ENCODE measurements at places on chromosomes 3 and 15.

DNA sequence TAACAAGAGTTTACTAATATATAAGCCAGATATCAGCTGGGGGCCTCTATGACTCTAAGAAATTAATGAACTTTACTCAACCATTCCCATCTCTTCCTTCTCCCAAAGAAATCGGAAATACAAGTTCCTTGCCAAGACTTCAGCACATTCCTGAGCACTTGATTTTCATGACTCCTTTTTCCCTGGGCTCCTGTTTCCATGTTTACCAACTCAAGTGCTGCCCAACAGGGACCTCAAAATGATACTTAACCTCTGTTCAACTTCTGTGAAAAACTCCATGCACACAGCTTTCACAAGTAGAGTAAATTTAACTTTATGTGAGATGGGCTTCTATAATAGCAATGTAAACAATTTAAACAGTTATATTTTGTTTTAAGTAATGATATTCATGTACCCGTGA, 315.8 kb upstream of the CDIN1 start:
- DNase-seq = no peak

DNA sequence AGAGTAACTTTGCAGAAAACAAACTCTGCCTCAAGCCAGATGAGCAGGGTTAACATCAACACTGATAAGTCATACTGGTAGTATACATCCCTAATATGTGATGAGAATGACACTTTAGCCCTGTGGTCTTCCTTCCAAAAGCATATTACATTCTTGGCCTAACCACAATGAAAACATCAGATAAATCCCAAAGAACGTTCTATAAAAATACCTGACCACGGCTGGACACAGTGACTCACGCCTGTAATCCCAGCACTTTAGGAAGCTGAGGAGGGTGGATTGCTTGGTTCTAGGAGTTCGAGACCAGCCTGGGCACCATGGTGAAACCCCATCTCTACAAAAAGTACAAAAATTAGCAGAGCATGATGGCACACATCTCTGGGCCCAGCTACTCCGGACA, 4.7 kb downstream of the TMCC1 start:
- DNase-seq = no peak

DNA sequence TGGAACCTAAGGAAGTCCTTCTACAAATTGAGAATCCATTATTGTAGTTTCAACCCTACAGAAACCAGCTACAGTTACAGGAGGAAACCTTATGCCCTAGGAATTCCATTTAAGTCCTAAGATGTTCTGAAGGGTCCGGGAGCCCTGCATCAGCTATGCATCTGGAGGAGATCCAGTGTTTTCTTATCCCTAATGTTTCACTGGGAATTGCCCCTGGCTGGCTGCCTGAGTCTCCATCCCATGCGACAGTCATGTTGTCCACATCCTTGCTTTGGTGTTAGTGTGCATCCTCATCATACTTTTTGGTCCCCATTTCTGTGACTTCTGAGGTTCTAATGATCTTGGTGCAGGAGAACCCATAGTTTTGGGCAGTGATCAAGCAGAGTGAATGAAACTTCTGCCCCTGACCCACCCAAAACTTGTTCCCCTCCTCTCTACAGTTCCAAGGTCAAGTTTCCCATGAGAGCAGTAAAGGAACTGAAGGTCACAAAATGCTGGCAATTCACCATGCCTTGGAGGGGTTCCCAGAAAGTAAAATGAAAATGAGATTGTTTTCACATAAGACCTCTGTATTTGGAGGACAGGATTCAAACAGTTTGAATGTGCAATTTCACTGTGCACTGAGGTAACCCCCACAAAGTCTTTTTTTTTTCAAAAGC, 121.9 kb upstream of the PHLDB2 start:
- no peak for DNase-seq

GRCh38 chr3:121155028-121155427, 247.0 kb downstream of the STXBP5L start:
- DNase-seq = no peak

GRCh38 chr3:52435246-52436101, 9.4 kb downstream of the SEMA3G start:
- no peak for DNase-seq

DNA sequence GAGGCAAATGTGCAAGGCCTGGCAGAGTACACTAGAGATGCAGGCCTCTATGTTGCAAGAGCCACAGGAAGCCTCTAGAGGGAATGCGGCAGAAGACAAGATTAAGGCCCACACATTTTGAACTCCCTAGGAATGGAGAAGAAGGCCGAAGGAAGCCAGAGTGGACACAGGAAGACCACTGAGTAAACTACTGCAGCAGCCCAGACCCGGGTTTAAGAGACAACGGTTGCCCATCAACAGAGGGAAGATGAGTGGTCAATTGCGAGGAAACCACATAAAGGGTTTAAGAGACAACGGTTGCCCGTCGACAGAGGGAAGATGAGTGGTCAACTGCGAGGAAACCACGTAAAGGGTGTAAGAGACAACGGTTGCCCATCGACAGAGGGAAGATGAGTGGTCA, 14.6 kb downstream of the CHSY1 start:
- no peak for DNase-seq

DNA sequence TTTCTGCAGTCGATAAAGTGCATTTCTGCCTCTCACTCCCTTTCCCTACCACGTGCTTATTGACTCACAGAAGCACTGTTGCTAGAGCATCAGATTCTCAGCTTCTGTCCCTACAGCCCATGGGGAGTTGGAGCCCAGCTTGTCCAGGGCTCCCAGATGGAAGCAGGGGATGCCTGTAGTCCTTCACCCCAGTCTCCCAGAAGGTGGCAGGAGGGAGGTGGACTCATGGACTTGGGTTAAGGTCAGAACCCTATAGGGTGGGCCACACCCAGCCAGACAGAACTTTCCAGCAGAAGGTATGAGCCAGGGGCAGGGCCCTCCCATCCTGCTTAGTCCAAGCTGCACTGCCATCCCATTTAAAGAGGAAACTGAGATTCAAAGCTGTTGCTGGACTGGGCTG, 33.1 kb upstream of the SEMA3F start:
- no peak for DNase-seq

- no peak for DNase-seq
These were observed 166.9 kb upstream of the UMPS start for GRCh38 chr3:124563376-124563775.

GRCh38 chr15:40061212-40061901, 22.4 kb upstream of the SRP14 start:
- no peak for DNase-seq

DNA sequence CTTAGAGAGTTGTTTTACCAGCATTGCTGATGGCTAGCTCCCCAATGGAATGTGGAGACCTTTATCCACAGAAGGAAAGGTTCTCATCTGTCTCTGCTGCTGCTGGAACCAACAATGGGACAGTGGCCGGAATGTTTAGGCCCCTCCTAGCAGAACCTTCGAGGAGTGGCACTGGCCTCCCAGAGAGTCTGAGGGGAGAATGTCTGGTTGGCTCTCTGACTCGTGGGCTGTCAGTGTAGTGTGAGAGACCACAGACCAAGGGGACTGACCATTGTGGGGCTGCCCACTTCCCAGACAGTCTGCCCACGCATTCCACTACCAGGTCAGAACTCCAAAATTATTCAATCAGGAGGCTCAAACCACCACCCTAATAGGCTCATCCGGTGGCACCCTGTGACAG, 5.1 kb downstream of the RASL12 start:
- DNase-seq = no peak

GRCh38 chr3:154334973-154335420, 10.7 kb upstream of the DHX36 start:
- no peak for DNase-seq

Data from stimulated activated CD4-positive, alpha-beta T cell treated with anti-CD3 and anti-CD28 coated beads, TNF-alpha, amount 100 ng/mL, for 1 hour (primary cell).